ENCODE measurements at places on chromosomes 1 and 21.

- H3K27me3 ChIP-seq: no peaks in the 10 kb centered on the region
- H3K36me3 ChIP-seq: no peaks in the 10 kb centered on the region
- H3K4me1 ChIP-seq: no peaks in the 10 kb centered on the region
- DNase-seq: no peak
These were observed 61.4 kb upstream of the KIRREL1 start for GRCh38 chr1:157932069-157932468.

- DNase-seq: peak; percentile 98
- H3K27me3 ChIP-seq: no peaks in the 10 kb centered on the region
- H3K36me3 ChIP-seq: no peaks in the 10 kb centered on the region
- H3K4me3 ChIP-seq: peak within 1 kb of the TSS; percentile 85
- H3K4me1 ChIP-seq: peaks cover 6% of the 10 kb centered on the region
These were observed at the start of gene PRKAB2 for GRCh38 chr1:147172168-147173016. PRKAB2 (minus strand) TSS chr1:147172470; CDS start chr1:147172144, 326 bp downstream.

DNA sequence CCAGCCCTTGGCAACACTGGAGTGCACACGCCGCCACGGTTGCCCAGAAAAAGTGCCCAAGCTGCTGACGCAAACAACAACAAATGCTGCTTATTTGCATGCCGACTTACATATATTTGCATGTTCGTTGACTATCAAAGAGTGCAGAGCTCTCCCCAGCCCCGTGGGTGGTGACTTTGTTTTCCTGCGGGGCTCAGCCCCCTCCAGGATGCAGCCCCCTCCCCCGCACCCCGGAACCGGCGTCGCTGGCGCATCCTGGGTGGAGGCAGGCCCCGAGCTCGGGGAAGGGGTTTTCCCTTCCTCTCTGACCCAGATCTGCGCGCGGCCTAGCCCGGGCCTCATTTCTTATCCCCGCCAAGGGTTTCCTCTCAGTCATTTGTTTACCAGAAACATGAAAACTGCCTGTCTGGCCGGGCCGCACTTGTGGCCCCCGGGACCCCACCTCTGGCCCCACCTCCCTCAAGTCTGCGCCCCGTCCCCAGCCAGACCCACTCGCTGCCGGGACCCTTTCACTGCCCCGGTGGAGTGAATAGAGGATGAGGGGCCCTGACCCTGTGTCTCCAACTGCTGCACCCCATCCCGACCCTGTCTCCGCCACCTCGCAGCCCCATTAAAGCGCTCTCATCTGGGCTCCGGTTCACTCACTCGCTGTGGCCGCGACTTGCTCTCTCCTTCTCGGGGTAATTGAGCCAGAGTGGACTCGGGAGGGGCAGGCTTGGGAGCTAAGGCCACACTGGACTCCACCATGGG lies 5.5 kb downstream of the TNFRSF25 start:
- no peaks in the 10 kb centered on the region for H3K4me1 ChIP-seq
- no peaks in the 10 kb centered on the region for H3K36me3 ChIP-seq
- H3K27me3 ChIP-seq: no peaks in the 10 kb centered on the region
- no peak for DNase-seq
- no peak overlapping the region for H3K27ac ChIP-seq

- H3K4me3 ChIP-seq: no peak overlapping the region
- no peaks in the 10 kb centered on the region for H3K4me1 ChIP-seq
- H3K27ac ChIP-seq: no peak overlapping the region
- H3K27me3 ChIP-seq: no peaks in the 10 kb centered on the region
- no peak for DNase-seq
These were observed 17.4 kb downstream of the ZNF326 start for GRCh38 chr1:90012300-90012699.

GRCh38 chr1:178932552-178932906 lies 61.7 kb upstream of the ANGPTL1 start:
- H3K27me3 ChIP-seq: no peaks in the 10 kb centered on the region
- no peak for DNase-seq
- H3K4me3 ChIP-seq: no peak overlapping the region
- H3K36me3 ChIP-seq: no peaks in the 10 kb centered on the region
- no peak overlapping the region for H3K27ac ChIP-seq

- no peak for DNase-seq
- H3K36me3 ChIP-seq: no peaks in the 10 kb centered on the region
- H3K4me3 ChIP-seq: no peak overlapping the region
- H3K4me1 ChIP-seq: no peaks in the 10 kb centered on the region
These were observed 270.5 kb downstream of the NPHP4 start for GRCh38 chr1:5721634-5722215.

DNA sequence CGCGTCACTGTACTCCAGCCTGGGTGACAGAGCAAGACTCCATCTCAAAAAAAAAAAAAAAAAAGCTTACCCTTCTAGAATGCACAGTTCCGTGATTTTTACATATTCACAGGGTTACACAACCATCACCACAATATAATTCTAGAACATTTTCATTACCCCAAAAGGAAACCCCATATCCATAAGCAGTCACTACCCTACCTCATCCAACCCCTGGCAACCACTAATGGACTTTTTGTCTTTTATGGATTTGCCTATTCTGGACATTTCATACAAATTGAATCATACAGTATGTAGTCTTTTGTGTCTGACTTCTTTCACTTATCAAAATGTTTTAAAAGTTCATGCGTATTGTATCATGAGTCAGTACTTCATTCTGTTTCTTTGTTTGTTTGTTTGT lies 22.8 kb downstream of the SYF2 start:
- no peak overlapping the region for H3K4me3 ChIP-seq
- peaks cover 3% of the 10 kb centered on the region for H3K4me1 ChIP-seq
- no peaks in the 10 kb centered on the region for H3K27me3 ChIP-seq
- no peak overlapping the region for H3K27ac ChIP-seq
- no peaks in the 10 kb centered on the region for H3K36me3 ChIP-seq

DNA sequence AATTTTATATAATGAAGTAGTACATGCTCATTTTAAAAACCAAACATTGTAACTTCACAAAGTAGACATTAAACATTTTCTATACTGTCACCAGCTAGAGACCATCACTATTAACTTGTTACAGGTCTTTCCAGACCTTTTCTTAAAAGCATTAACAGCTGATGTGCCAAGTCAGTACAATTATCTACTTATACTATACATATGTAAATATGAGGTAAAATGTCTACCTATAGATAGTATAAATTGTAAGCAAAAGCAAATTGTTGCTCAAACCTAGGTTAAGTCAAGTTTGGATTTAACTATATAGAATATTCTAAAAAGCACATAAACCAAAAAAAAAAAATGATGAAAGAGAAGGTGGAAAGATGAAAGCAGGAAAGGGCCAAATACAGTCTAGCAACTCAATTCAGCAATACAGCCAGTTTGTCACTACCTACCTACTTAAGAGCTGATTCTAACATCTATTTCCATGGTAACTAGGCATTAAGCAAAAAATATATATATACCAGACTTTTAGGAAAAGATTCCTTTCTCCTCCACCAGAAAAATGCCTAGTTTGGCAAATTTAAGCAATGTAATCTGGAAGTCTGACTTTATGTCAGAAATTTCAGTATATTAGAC lies 34.5 kb downstream of the ARID4B start:
- DNase-seq: no peak
- H3K27ac ChIP-seq: no peak overlapping the region
- H3K4me1 ChIP-seq: peaks cover 2% of the 10 kb centered on the region
- H3K27me3 ChIP-seq: no peaks in the 10 kb centered on the region
- H3K4me3 ChIP-seq: no peak overlapping the region
- no peaks in the 10 kb centered on the region for H3K36me3 ChIP-seq

- no peaks in the 10 kb centered on the region for H3K36me3 ChIP-seq
- no peaks in the 10 kb centered on the region for H3K4me1 ChIP-seq
- H3K27me3 ChIP-seq: no peaks in the 10 kb centered on the region
- no peak overlapping the region for H3K4me3 ChIP-seq
These were observed 446.5 kb downstream of the PTBP2 start for GRCh38 chr1:97168056-97168455.

GRCh38 chr1:17021896-17022295 lies 10.2 kb upstream of the ATP13A2 start:
- no peak for DNase-seq
- no peak overlapping the region for H3K27ac ChIP-seq
- no peaks in the 10 kb centered on the region for H3K27me3 ChIP-seq
- no peak overlapping the region for H3K4me3 ChIP-seq
- peaks cover 21% of the 10 kb centered on the region for H3K36me3 ChIP-seq

GRCh38 chr21:25938658-25939395 lies 204.1 kb downstream of the GABPA start:
- H3K36me3 ChIP-seq: no peaks in the 10 kb centered on the region
- no peak overlapping the region for H3K4me3 ChIP-seq
- peak; percentile 69 for DNase-seq
- no peak overlapping the region for H3K27ac ChIP-seq
- H3K4me1 ChIP-seq: peaks cover 2% of the 10 kb centered on the region

- peak overlapping the region; percentile 26 for H3K27ac ChIP-seq
- peak overlapping the region; percentile 75 for H3K4me3 ChIP-seq
- H3K36me3 ChIP-seq: peaks cover 5% of the 10 kb centered on the region
- DNase-seq: peak; percentile 82
These were observed 930 bp downstream of the DHCR24 start for GRCh38 chr1:54885807-54886723.

GRCh38 chr1:60251426-60251825 lies 177.9 kb upstream of the C1orf87 start:
- no peaks in the 10 kb centered on the region for H3K36me3 ChIP-seq
- no peak overlapping the region for H3K27ac ChIP-seq
- H3K27me3 ChIP-seq: no peaks in the 10 kb centered on the region
- H3K4me1 ChIP-seq: no peaks in the 10 kb centered on the region

DNA sequence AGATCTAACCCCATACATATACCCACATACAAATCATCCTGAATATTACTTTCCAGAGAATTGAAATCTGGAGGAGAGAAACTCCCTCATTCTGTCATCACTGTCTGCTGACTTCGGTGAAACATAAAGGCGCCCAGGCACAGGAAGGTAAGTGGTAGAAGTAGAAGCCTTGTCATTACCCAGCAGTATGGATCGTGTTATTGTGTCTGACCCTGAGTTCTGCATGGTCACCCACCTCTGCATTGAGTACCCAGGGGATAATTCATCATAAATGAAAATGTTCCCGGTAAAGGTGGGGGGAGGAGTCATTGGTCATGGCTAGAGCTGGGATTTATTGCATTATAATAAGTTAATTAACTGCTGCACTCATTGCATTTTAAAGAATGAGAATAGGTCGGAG lies 342.6 kb upstream of the PKN2 start:
- no peak for DNase-seq
- H3K4me1 ChIP-seq: no peaks in the 10 kb centered on the region
- no peaks in the 10 kb centered on the region for H3K36me3 ChIP-seq

DNA sequence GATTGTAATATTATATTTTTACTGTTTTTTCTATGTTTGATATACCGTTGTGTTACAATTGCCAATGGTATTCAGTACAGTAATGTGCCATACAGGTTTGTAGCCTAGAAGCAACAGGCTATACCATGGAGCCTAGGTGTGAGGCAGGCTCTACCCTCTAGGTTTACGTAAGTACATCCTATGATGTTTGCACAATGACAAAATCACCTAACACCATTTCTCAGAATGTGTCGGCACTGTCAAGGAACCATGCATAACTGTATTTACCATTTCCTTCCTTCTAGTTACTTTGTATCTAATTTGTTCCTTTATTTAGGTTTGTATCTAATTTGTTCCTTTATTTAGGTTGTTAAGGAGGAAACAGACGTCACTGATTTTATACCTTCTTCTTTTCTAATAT lies 9.9 kb downstream of the NPHP4 start:
- H3K4me3 ChIP-seq: no peak overlapping the region
- no peak overlapping the region for H3K27ac ChIP-seq
- H3K4me1 ChIP-seq: peaks cover 7% of the 10 kb centered on the region
- no peaks in the 10 kb centered on the region for H3K36me3 ChIP-seq

DNA sequence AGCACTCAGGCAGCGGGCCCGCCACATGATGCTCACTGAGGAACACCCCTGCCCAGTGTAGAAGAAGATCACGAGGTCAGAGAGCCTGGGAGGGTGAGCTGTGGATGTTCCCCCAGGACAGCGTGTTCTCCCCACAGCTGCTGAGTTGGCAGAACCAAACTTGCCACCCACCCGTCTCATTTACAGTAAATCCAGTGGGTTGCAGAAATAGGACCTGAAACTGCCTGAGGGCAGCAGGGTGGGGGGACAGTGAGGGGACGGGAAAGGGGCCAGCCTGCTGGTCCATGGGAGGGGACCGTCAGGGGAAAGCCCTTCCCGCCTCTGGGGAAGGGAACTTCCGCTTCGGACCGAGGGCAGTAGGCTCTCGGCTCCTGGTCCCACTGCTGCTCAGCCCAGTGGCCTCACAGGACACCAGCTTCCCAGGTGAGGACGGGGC lies at the start of gene C1QB:
TSS of gene C1QB (plus strand) at position 356 of the 436 bp plus-strand sequence. CDS start 6,227 bp downstream, outside the sequence.
- H3K4me3 ChIP-seq: no peak within 1 kb of the TSS
- DNase-seq: no peak
- H3K4me1 ChIP-seq: no peaks in the 10 kb centered on the region

DNA sequence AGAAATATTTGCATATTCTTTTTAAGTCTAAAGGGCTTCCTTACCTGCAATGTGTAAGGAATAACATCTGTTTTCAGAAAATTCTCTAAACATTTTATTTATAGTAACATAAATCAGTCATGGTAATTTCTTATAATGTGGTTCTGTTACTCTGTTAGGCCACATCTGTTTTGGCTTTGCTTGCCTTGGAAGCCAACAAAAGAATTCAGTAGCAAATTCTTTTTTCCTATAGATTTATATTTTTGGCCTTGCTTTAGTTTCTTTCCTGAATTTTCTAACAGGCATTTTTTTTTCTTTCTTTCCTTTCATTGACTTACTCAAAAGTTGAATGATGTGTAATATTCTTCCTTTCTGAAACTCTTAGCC lies 72.2 kb downstream of the OSBPL9 start:
- no peak for DNase-seq
- H3K4me3 ChIP-seq: no peak overlapping the region
- H3K36me3 ChIP-seq: no peaks in the 10 kb centered on the region

- H3K4me3 ChIP-seq: no peak overlapping the region
- no peaks in the 10 kb centered on the region for H3K27me3 ChIP-seq
- H3K36me3 ChIP-seq: peaks cover 6% of the 10 kb centered on the region
- H3K27ac ChIP-seq: no peak overlapping the region
These were observed 9.8 kb downstream of the ATP13A2 start for GRCh38 chr1:17001760-17002523.

DNA sequence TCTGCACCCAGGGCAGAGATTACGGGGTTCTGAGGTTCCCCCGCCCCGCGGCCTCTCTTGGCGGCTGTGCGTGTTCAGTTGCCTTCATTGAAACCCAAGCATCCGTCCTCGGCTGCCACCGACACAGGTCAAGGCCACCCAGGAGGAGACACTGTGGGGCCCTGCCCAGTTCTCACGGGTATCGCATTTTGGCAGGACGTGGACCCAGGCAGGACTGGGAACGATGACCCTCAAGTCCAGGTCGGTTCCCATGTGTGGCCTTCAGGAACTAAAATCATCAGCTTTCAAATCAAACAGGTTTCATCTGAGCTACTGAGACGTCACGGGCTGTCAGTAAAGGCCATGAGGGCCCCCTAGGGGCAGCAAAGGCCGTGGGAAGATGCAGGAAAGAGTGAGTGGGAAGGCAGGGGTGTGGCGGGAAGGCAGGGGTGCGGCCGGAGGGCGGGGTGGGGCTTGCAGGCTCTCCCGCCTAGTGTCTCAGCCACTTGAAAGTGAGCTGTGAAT lies 7.0 kb upstream of the C1orf174 start:
- H3K4me1 ChIP-seq: peaks cover 2% of the 10 kb centered on the region
- no peaks in the 10 kb centered on the region for H3K27me3 ChIP-seq
- H3K27ac ChIP-seq: no peak overlapping the region
- no peaks in the 10 kb centered on the region for H3K36me3 ChIP-seq
- H3K4me3 ChIP-seq: no peak overlapping the region
- peak; percentile 59 for DNase-seq

- no peaks in the 10 kb centered on the region for H3K36me3 ChIP-seq
- no peaks in the 10 kb centered on the region for H3K4me1 ChIP-seq
- DNase-seq: no peak
- H3K27me3 ChIP-seq: no peaks in the 10 kb centered on the region
- H3K4me3 ChIP-seq: no peak overlapping the region
- no peak overlapping the region for H3K27ac ChIP-seq
These were observed 647.6 kb downstream of the LMO4 start for GRCh38 chr1:87976316-87976715.
